ENCODE measurements at places on chromosomes 2 and 18.

DNA sequence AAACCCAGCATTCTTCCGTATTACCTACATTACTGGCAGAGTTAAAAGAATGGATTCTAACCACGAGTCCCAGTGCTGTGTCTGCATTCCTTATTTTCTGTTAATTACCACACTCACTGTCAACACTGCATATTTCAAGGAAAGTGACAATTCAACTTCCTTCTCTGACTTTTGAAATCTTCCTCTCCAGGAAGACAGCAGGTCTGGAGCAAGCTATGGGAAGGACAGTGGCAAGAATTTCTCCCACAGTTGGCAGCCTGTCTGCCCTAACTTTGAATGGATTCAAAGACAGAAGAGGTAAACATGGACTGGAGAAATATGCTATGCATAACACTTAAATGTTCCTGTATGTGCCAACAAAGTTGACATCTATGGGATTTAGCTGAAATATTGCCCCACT, 700.5 kb upstream of the CHAC2 start:
- DNase-seq = no peak

DNA sequence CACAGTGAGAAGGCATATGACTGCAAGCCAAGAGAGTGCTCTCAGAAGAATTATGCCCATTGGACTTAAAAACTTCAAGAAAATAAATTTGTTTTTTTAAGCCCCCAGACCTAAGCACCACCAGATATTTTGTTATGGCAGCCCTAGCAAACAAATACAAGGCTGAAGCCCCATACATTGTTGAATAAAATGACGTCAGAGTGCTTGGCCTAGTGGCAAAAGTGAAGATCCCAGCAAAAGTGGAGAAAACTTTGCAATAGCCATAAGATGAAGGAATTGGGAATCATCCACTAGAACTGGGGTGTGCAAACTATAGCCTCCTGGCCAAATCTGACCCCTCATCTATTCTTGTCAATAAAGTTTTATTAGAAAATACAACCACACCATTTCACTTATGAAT, 517.5 kb downstream of the IRS1 start:
- no peak for DNase-seq

GRCh38 chr2:130347220-130347925, 4.7 kb downstream of the IMP4 start:
- no peak for DNase-seq

GRCh38 chr18:48816554-48816953, 134.2 kb downstream of the SMAD7 start:
- DNase-seq = no peak

- no peak for DNase-seq
Observed at GRCh38 chr2:39735648-39736047, 43.4 kb downstream of the THUMPD2 start.

DNA sequence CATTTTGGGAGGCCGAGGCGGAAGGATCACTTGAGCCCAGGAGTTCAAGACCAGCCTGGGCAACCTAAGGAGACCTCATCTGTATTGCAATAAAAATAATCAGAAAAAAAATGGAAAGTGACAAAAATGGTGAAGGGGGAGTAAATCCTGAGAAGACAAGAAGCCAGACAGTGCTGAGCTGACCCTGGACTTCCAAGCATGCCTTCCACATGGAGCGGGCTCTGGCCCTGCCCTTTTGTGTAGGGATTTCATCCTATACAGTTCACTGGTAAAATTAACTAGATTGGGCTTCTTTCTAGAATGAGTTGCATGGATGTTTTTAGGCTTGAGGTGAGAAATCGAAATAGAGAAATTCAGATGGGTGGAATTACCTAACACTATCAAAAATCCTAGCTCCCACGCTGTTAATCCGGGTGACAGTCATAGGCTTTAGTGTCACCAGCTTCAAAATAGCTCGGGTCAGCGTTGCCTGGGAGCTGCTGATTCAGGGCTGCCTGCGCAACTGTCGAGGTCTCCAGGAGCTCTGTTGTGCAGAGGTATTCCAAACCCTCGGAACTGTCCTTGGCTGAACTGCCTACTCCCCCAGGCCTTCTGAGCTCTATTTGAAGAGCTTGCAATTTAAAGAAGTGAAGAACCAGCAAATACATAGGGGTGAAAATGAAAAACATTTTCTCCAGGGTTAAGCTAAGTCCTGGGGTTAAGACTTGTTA, 21.5 kb upstream of the ZNF532 start:
- DNase-seq = no peak

All from activated T-cell treated with anti-CD3 and anti-CD28 coated beads for 1 hour (primary cell).